ENCODE measurements at places on chromosomes 4 and X.

DNA sequence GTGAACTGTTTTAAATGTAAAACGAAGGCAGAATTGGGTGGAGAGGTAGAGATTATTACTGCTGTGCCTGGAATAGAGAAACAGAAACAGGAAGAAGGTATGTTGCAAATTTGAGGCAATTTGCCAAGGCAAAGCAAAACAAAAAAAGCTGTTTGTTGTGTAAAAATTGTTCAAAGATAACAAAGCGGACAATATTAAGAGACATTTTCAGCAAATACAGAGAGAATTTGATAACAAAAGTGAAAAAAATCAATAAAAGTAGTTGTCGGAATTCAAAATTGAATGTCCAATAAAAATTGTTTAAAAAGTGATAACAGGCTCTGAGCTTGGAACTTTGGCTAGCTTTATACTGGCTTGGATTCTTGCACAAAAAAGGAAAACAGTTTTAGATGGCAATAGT, 14.4 kb upstream of the SMS start:
- DNase-seq = no peak

- no peak for DNase-seq
Measured at GRCh38 chr4:107058828-107059227, 22.7 kb upstream of the DKK2 start.

- no peak for DNase-seq
Measured at GRCh38 chr4:109029987-109030386, 267.1 kb upstream of the ETNPPL start.

- peak; percentile 71 for DNase-seq
Measured at GRCh38 chr4:13918110-13918509, 290.6 kb upstream of the BOD1L1 start.

- DNase-seq = no peak
Measured at GRCh38 chr4:54942721-54943120, 182.7 kb downstream of the KDR start.

DNA sequence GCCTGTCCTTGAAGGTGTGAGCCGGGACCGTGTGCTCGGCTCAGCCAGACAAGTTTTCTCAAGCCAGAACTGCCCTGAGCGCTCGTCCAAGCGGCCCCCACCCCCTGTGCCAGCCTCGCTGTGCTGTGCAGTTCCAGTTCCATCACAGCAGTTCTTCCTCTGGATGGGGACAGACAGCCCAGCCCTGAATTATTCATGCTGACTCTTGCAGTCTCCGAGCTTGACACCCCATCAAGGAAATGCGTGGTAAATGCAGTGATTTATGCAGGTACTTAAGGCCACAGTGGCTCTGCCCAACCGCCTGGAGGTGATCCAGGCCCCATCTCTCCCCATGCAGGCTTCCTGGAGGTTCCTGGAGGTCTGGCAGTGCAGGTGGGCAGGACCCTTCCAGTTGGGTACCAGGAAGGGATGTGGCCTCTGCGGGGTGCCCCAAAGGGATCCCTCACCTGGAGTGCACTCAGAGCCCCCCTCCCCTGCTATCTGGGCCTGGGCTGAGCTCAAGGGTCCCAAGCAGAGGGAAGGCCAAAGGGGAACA, 44.8 kb upstream of the HMX1 start:
- no peak for DNase-seq

DNA sequence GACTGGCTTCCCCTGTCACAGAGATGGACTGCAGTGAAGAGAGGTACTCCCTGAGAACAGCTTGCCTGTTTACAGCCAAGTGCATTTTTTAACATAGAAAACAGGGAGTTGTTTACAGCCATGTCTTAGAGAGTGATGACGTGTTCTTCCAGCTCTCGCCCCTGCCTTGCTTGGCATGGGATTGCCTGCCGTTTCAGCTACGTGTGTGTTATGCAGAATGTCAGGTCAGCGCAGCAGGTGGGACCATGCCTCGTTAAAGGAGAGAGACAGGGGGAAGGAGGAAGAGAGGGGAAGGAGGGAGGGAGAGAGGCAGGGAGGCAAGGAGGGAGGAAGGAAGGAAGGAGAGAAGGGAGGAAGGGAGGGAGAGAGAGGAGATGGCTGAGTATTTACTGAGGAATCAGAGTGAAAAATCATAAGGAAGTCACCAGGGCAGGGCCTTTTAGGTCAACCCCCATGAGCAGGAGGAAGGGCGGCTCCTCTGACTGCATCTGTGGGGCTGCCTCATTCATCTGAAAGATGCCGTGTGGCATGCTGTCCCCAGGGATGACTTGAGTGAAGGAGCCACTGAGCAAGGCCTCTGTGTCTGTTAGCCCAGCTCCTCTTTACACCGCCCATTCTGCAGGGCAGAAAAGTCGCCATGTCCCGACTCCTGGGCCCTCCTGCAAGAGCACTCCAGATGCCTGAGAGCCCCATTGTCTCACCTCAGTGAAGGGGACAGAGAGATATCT, 139.7 kb upstream of the PSAPL1 start:
- no peak for DNase-seq

DNA sequence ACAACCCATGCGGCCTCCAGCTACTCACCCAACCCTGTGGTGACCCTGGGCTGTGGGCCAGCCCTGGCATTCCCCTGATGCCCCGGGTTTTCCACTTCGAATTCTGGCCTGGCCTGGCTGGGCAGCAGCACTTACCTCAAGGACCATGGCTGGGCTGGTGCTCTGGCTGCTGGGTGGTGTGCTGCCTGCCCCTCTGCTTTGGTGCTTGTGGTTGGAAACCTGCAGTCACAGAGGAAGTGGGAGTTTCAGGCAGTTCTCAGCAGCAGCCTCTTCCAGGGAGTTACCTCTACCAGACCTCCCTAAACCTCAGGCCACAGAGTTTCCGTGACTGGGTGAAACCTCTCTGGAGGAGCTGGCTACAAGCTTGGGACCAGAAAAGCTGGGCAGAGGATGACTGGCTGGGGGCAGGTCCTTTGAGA, at the start of gene CXCR3:
TSS of gene CXCR3 (minus strand) at position 209 of the 419 bp plus-strand sequence. CDS start at position 147, 62 bp downstream.
- no peak for DNase-seq

GRCh38 chrX:37946197-37946596, 60.2 kb upstream of the SYTL5 start:
- DNase-seq = no peak

DNA sequence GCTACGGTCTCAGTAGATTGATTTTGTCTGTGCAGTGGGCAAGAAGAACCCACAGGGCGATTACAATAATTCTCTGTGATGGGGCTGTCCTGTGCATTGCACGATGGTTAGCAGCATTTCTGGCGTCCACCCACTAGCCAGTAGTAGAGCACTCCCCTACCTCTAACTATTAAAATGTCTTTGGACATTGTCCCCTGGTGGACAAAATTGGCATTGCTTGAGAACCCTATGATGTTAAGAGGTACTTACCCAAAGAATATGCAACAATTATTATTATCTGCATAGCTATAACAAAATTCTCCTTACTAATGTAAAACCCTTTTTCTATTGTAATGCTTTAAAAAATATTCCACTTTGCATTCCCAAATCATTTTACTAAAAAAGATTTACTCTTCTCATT, 109.5 kb upstream of the VCX3A start:
- no peak for DNase-seq

GRCh38 chr4:176229645-176230044, 34.3 kb upstream of the SPATA4 start:
- no peak for DNase-seq

GRCh38 chr4:83138946-83139345, 24.4 kb upstream of the PLAC8 start:
- no peak for DNase-seq

- DNase-seq = no peak
Measured at GRCh38 chr4:141246683-141247429, 26.2 kb downstream of the ZNF330 start.

GRCh38 chr4:151165205-151166000, 66.0 kb downstream of the RPS3A start:
- no peak for DNase-seq

- DNase-seq = no peak
Measured at GRCh38 chr4:124181039-124181438, 531.5 kb downstream of the ANKRD50 start.

- DNase-seq = no peak
Measured at GRCh38 chrX:112694811-112695210, 15.1 kb upstream of the LHFPL1 start.

DNA sequence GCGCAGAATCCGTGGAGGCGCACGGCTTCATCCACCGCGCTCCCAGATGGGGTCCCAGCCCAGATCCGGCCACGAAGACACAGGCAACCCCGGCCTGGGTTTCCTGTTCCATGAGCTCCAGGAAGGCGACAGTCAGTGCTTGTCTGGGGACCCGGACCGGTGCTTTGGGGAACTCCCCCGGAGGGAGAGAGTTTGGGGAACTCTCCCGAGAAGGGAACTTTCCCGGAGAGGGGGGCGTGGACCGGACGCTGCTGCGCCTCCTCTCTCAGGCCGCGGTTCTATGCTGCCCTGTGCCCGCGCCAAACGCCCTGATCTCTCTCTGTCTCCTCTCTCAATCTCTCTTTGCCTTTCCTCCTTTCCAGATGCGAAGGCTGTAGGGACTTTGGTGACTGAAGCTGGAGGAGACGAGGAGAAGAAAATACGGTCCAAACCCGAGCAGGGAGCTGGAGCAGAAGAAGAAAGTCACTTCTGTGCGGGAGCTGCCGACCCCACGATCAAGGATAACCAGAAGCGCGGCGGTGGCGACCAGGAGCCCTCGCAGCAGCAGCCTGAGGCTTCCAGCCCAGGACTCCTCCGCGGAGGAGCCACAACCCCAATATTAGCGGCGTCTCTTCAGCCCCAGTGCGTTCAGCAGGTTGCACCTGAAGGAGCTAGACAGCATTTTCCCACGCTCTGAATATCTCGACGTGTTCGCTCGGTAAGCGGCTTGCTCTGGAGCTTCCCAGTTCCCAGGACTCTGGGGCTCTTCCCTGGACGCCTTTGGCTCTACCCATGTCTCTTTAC, 47.6 kb upstream of the NKAP start:
- DNase-seq = no peak

DNA sequence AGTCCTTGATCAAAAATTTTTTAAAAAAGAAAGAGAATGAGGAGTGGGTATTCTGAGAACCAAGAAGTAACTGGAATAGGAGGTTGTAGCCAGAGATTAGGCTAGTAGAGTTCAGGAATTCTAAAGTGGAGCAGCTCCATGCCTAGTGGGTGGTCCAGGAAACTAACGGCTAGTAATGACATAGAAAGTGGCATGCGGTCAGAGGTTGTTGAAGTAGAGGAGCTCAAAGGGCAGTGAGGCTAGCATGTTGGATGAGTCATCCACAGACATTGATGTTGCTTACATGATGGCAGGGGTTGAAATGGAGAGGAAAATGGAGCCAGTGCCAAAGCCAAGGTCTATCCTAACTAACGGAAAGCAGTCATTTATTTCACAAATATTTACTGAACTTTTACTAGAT, 42.1 kb downstream of the TEX13B start:
- DNase-seq = no peak

DNA sequence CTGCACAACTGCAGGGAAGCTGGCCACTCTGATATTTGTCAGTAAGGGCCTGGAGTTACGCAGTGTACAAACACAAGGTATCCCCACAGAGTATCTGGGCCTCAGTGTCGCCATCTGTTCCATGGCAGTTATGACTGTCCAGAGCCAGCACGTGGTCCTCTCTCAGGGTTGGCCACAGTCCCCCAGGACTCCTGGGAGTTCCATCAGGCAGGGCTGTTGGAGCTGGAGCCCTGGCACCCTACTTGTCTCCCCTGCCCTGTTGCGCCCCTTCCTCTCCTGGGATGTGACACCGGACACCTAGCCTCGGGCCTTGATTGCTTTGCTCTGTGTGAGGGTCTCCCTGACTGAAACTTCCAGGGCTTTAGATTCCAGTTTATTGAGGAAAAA, 8.4 kb downstream of the HTRA3 start:
- no peak for DNase-seq

- no peak for DNase-seq
Measured at GRCh38 chr4:35526456-35526855, 717.9 kb downstream of the ARAP2 start.

DNA sequence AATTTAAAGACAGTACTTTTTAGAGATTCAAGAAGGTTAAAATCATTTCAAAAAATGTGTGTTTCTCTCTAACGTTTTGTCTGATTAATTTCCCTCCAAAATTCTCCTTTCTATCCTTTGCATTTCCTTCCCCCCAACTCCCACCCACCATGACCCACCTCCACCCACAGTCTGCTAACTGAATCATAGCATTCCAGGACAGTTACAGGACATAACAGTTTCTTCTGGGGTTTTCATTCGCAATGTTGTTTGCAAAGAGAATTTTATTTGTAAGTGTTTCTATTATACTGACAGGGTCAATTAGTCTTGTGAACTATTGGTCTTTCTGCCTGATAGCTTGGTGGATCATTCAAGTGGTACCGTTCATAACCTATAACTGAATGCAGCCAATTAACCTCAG, 53.7 kb downstream of the ANAPC10 start:
- no peak for DNase-seq

DNA sequence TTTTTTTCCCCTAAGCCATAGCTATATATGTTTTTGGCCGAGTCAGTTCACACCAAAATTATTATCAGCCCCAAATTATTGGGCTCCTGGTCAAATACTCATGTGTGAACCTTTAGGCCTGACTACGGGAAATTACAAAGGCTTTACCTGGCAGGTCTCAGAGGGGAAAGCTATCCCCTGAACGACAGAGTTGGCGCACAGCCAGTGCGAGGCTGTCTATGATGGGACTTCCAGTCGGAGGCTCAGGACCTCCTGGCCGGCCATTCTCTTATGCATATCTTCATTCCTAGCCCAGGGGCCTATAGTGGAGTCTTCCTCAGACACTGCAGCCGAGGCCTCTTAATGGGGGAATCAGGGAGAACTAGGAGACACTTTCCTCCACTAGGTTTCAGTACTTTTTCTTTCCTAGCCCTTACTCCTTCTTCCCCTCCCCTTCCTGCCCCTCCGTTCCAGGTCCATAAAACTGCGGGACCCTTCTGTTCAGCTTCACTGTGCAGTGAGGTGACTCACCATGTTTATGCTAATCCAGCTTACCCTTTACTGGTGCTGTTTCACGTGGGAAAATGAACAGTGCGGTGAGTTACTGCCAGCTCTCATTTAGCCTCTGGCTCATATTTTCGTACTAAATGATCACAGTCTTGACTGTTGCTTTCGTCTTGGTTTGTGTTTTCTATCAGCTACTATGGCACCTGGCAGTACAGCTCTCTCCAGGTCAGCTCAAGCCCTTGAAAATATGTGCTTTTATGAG, 533.9 kb downstream of the FSTL5 start:
- DNase-seq = no peak
